ENCODE measurements at places on chromosomes 12 and 14.

DNA sequence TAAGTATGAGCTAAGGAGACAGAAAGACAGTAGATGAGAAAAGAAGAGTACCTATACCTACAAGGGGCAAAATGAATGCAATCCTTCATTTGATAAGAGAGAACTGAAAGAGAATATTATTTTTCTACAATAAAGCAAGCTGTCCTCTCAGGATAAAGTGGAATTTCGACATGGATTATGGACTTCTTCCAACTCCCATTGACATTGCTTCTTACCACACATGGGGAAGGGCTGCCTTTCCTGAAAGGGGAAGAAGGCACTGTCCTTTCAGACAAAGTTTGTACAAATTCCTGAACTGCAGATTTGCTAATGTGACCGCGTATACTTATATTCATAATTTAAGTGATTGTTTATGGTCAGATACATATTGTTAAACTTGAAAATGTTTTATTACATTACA is 4.3 kb upstream of the HEBP1 start:
- no peak for DNase-seq

DNA sequence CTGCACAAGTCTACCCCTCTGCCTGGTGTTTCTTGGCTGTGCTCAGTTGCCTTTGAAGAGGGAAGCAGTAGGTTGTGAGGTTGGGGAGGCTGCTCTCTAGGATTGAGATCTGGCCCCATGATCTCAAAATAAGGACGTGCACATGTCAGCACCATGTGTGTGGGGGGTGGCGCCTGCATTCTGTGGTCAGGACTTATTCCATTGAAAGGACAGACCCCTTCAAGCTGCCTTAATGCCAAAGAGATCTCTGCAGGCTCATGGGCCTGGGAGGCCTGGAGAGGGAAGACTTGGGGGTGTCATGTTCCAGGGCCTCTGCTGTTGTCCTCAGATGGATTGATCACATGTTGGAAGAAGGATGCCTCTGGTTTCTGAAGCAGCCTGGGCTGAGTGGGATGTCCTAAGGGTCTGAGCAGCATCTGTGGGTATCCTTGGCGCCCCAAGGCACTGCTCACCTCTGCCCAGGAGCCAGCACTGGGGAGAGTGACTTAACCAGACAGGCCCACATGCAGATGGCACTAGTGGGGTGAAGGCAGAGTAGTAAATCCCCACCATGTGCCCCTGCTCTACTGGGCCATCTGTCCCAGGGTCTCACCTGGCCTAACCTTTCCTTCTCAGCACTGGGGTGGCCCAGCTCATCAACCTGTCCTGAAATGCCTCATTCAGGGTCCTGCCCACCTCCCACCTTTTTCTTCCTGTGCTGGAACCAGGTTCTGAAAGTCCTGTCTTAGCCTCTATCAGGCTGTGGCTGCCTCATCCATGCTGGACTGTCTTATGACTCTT is 118.9 kb downstream of the ADGRD1 start:
- DNase-seq, result no peak

GRCh38 chr12:2675776-2676175 is 119.0 kb upstream of the FKBP4 start:
- no peak for DNase-seq

DNA sequence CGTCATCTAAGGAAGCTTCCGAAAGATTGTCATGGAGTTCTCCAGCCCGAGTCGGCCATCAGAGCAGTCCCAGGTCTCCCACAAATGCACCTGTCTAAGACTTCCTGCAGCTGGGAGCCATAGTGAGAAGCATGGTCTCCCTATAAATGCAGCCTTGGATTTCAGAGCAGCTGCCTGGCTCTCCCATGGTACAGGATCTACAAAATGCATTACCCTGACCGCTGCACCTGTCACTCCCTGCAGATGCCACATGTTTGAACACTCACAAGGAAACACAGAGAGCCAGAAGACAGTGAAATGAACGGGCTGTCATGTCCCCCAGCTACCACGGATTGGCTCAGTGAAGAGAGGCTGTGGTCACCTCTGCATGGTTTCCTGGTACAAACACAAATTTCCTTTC is 702.7 kb downstream of the MED13L start:
- no peak for DNase-seq

- DNase-seq, result no peak
Observed at GRCh38 chr14:102965971-102966655, 43.6 kb downstream of the AMN start.

DNA sequence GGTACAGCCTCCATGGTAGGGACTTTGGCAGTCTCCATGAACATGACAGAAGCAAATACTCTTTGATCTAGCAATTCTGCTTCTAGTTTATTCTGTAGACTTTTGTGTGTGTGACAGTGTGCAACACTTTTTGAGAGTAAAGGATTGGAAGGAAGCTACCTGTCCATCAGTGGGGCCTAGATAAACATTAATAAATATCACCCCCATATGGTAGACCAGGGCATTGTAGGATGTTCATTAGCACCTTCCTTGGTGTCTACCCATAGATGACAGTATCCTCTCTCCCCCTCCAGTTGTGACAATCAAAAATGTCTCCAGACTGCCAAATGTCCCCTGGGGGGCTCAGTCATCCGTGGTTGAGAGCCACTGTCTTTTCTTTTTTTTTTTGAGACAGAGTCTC is 10.8 kb downstream of the SNRNP35 start:
- DNase-seq, result no peak

DNA sequence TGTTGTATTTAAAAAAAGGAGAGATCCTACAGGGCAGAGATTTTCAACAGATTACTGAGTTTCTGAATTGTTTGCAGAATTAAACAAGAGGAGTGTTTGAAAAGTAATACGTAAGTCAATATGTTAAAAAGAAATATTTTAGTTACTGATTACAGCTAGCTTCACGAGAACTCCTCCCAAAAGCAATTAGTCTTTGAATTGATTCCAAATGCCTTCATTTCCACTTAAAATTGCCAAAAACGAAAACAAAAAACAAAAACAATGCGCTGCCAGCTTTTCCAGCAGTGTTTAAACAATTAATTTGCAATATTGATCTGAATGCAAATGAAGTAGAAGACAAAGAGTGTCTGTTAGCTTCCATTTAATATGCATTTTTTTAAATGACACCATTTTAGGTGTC is 310.0 kb downstream of the IPO8 start:
- no peak for DNase-seq

DNA sequence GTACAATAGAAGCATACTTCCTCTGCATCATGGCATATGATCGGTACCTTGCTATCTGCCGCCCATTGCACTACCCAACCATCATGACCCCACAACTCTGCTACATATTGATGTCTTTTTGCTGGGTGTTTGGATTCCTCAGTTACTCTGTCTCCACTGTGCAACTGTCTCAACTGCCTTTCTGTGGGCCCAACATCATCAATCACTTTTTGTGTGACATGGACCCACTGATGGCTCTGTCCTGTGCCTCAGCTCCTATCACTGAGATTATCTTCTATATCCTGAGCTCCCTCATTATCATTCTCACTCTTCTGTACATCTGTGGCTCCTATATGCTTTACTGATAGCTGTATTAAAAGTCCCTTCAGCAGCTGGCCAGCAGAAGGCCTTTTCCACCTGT is 13.9 kb upstream of the OR11H6 start:
- DNase-seq, result no peak

- DNase-seq, result peak; percentile 39
Observed at GRCh38 chr12:89492883-89493282, 31.7 kb downstream of the GALNT4 start.

DNA sequence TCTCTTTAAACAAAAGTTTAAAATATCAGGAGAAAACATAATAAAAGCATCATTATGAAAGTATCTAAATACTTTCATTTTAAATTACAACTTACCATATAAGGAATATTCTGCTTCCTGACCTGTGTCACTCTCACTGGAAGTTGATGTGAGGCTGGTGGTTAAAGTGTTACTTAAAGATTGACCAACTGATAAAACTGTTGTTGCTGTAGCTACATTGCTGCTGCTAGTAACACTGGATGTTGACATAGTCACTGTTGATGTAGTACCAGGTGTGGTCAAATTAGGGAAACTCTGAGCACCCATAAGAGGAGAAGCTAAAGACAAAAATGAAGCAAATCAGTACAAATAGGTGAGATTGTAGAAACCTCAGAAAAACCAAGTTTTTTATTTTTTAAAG is 79.9 kb downstream of the HECTD1 start:
- DNase-seq, result peak; percentile 57

DNA sequence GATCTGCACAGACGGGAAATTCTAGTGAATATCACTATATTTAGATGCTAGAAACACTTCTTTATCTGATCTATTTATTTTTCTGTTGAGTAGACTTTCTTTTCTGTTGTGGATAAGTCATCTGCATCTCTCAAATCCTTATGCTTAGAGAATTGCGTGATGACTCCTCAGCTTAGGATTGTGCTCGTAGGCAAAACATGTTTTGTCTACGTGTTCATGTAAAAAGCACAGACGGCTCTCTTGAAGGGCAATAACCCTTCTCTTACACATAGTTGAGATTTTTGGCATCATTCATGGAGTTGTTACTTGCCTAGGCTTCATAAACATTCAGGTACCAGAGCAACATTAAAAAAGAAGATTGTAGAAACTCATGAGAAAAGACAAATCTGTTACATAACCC is 18.6 kb downstream of the PPFIBP1 start:
- no peak for DNase-seq

DNA sequence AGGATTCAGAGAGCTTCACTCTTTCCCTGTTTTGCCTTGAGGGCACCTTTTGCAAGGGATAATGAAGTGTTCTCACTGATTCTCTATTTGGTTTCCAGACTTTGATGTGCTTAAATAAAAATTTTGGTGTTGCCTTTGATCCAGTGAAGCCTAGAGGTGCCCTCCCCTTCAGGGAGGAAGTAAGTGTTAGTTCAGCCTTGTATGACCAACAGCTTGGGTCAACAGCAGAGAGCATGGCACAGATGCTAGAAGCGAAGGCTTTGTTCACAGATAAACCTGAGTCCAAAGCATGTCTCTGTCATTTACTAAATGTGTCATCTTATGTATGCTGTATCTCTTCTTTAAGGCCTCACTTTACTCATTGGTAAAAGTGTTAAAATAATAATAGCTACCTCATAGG is 52.8 kb upstream of the STXBP6 start:
- DNase-seq, result no peak

DNA sequence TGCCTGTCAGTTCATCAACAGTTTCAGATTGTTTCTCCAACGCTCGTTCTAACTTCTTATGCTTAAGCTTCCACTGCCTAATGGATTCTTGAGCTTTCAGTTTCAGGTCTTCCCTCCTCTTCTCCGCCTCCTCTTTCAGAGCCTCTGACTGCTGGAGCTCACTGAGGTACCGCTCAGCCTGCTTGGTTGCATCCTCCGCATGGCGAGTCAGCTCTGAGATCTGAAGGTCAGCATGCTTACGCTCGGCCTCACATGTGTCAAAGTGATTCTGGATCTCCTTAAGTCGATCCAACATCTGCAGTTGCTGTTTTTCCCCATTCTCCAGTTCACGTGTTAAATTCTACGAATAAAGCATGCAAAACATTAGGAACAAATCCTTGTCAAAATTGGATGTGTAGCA is 148.8 kb downstream of the CEP128 start:
- DNase-seq, result no peak

DNA sequence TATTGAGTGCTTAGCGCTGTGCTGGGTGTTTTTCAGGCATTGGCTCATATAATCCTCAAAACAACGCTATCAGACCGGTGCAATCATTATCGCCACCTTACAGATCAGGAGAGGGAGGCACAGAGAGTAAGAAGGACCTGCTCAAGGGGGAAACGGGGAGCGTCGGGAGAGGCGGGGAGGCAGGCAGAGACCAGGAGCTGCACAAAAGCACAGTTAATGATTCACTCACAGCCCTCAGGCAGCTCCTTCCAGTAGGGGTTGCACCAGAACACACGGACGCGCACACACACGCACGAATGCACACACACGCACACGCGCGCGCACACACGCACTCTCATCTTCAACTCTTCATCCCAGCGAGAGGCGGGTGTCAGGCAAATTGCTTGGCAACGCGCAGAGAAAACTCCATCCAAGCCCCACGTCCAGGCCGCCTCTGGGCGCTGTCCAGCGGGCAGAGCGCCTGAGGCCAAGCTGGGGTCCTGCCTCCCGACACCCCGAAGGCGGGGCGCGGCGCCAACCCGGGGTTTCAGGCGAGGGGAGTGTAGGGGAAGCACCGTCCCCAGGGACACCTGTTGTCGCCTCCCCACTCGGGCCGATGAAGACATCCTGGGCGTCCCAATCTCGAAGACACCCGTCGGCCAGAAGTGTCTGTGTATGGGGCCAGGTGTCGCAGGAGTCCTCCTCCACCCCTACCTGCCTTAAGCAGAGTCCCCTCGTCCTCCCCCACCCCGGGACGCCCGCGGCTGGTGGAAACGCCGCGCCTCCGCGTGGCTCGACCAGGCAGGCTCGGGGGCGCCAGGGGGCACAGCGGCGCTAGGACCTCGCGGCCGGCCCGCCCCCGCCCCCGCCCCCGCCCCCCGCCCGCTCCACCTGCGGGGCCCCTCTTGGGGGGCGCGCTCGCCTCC is 35.5 kb upstream of the STON2 start:
- DNase-seq, result no peak

- DNase-seq, result no peak
Observed at GRCh38 chr12:43069768-43070221, 480.2 kb upstream of the PRICKLE1 start.

GRCh38 chr12:120394483-120395367 is 25.8 kb upstream of the MSI1 start:
- DNase-seq, result no peak

DNA sequence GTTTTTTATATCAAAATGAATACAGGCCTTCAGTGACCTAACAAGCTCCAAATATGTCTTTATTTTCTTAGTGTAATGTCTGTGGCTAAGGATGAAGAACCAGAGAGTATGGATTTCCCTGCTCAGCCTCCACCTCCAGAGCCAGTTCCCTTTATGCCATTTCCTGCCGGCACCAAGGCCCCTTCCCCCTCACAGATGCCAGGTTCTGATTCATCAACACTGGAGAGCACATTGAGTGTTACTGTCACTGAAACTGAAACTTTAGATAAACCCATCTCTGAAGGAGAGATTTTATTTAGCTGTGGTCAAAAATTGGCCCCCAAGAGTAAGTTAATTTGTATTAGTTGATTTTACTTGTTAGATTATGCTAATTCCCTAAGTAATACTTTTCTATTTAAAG is 61.0 kb downstream of the KIAA0586 start:
- DNase-seq, result no peak

DNA sequence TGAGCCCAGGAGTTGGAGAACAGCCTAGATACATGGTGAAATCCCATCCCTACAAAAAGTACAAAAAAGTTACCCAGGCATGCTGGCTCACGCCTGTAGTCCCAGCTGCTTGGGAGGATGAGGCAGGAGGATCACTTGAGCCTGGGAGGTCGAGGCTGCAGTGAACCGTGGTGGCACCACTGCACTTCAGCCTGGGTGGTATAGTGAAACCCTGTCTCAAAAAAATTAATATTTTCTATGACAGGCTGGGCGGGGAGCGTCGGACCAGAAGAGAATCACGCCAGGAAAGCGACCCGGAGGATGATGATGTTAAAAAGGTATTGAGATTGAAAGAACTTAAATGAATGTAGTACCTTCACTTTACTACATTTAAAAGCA is 2.1 kb downstream of the PNN start:
- no peak for DNase-seq

DNA sequence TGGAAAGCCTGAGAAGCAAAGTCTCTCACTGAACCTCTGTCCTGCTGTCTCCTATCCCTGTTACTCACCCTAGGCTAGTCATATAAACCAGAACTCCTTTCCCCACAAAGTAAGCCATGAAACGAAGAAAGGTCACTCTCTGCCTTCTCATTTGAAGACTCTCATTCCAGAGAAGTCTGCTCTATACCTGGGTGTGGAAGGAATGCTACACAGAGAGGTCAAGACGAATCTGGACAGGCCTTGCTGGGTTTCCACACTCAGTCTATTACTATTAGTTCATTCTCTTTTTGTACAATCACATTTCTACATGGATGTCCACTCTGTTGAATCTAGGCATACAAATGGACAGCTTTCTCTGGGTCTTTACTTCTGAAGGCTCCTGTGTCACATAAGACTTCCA is 2.4 kb upstream of the AEBP2 start:
- no peak for DNase-seq

All from stimulated activated effector memory CD8-positive, alpha-beta T cell treated with anti-CD3 and anti-CD28 coated beads, Interleukin-12 subunit alpha, Interleukin-12 subunit beta, amount 100 ng/mL, for 72 hours (primary cell).